Breast epithelium (tissue), 4 donors: ENCODE measurements at places on chromosomes 3 and 15. TPM values are rescaled to one million over a fixed set of nuclear protein-coding genes. Genes with fewer than 3 reads are reported as not detected.

DNA sequence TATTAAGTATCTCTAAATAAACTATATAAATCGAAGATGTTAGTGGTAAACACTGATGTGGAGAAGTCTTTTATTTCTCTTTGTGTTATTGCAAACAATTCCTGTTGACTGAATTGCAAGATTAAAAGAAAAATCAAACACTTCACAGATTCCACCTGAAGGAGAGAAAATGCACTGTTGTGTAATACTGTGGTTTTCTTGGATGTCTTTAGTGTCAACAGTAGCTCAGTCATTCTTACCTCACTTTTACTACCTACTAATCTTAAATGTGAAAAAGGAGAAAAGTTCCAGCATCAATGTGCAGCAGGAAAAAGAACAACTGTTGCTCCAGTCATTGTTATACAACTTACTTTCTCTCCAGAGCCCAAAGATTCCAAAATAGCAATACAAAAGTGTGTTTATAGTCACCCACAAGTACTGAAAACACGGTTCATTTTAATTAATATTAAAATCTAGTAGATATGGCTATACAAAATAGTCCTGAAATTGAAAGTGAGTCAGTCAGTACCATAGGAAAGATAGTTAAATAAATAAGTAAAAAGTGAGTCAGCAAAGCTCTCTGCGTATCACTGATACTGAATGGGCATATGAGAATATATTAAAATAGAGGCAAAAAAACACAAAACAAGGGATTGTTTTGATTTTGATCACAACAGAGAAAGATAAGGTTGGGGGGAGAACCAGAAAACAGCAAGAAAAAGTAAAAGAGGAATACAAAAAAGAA lies 90.5 kb upstream of the CSPG5 start:
- DNase-seq: no peak

DNA sequence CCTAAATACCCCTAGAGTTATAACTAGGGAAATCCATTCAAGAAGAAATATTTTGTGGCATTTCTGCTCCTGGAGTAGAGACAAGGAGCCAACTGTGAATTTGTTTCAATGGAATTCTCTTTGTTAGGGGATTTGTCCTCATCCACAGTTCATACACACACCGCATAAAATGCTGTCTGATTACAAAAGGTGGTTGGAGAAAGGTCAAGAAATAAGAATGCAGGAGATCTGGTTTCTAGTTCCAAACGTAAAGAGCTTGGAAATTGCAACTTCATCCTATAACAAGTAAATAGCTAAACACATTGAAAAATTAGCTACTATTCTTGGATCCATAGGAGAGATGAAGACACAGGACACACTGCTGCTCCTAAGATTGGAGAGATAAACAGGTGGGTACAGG lies 66.3 kb upstream of the NEDD4 start:
- DNase-seq: no peak

GRCh38 chr3:32821686-32822296 lies 4.0 kb downstream of the TRIM71 start:
- no peak for DNase-seq

Gene CLDN16
- not detected for total RNA-seq

Gene SUSD5
- 0.66 TPM for total RNA-seq

Gene CCDC33
- not detected for total RNA-seq

GRCh38 chr3:152323834-152324233 lies 55.1 kb downstream of the MBNL1 start:
- DNase-seq: no peak
